ENCODE measurements at places on chromosomes 7 and 10. TPM values are rescaled to one million over a fixed set of nuclear protein-coding genes. Genes with fewer than 3 reads are reported as not detected.
A peak's percentile ranks its signal among the peaks of the same experiment; 100 is the strongest.

VWA2 gene
- 2.3 TPM for polyA plus RNA-seq

GRCh38 chr10:6567203-6567703, 12.8 kb downstream of the PRKCQ start:
- no peak for DNase-seq

DNA sequence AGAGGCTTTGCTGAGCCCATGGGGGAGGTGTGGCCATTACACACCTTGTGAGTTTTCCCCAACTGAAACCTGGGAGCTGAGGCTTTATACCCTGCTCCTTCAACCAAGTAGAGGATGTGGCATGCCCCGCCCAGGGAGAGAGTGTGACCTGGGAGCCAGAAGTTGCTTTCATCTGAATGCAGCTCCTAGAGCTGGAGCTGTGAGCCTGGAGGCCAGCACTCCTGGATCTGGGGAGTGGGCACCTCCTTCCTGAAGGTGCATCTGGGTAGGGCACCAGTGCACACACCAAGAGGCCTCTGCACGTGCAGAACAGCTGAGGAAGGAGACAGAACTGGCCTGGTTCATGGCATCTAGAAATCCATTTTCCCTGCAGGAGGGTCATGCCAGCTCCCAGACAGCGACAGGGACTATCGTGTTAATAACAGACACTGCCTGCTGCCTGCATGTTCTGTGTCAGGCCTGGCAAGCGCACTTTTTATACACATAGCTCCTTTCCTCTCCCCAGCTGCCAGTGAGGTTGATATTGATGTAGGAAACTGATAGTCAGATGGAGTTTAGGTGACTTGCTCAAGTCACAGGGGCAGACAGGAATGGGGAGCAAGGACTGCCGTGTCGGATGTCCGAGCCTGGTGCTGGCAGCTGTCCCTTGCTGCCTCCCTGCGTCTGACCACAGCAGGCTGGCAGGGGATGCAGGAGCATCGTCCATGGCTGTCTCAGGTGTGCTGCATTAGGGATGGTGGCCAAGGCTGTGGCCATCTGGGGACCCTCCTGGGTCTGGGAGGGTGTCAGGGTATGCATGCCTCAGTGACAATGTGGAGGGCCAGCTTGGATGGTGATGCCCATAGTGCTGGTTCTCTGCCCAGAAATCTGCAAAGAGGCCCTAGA, 189.9 kb upstream of the CXCL12 start:
- DNase-seq, result no peak

SLC13A1 gene
- 29.2 TPM for polyA plus RNA-seq

- DNase-seq, result no peak
Observed at GRCh38 chr7:27102581-27103442, at the start of gene HOXA2. Gene HOXA2, minus strand, starts transcription at chr7:27102683. Its CDS starts 183 bp downstream, at chr7:27102500.

DNA sequence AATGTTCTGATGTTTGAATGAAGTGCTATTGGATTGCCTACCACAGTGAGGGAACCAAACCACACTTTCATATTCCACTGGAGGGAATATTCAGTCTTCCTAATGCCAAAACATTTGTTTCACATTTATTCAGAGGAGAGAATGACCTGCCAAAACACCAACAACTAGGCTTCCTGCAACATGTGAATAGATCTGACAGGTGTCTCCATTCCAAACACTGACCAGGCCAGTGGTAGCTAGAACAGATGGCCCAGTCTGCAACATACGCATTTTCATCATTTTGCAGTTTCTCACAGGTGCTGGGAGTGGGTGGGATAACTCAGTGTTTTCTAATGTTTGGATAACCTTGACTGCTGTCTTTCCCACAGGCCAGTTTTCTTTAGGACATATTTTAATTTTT, 110.0 kb downstream of the RELN start:
- no peak for DNase-seq

GRCh38 chr7:107694386-107694785, 33.8 kb downstream of the SLC26A4 start:
- DNase-seq, result no peak

DNA sequence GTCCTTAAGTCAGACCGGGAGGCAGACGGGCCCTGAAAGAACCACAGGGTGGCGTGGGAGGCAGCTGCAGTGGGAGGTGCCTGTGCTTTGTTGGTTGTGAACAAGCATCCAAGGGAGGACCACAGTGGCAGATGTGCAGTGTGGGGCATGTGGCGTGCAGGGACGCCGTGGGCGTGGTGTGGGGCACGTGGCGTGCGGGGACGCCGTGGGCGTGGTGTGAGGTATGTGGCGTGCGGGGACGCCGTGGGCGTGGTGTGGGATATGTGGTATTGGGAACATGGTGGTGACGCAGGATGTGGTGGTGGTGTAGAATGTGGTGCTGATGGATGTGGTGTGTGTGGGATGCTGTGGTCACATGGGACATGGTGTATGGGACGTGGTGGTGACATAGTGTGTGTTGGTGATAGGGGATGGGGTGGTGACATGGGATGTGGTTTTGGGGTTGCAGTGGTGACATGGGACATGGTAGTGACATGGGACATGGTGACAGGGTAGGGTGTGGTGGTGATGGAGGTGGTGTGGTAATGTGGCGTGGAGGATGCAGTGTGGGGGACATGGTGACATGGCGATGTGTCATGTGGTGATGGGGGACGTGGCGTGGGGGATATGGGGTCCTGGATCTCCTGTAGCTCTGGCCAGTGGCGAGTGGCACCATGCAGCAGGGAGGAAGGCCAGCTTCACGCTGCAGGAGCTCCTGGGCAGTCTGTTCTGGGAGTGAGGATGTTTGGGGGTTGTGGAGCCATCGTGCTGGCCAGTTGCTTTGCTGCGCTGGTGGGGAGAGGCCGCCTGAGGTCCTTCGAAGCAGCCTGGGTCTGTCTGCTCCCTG, 78.8 kb downstream of the INPP5A start:
- no peak for DNase-seq

DNA sequence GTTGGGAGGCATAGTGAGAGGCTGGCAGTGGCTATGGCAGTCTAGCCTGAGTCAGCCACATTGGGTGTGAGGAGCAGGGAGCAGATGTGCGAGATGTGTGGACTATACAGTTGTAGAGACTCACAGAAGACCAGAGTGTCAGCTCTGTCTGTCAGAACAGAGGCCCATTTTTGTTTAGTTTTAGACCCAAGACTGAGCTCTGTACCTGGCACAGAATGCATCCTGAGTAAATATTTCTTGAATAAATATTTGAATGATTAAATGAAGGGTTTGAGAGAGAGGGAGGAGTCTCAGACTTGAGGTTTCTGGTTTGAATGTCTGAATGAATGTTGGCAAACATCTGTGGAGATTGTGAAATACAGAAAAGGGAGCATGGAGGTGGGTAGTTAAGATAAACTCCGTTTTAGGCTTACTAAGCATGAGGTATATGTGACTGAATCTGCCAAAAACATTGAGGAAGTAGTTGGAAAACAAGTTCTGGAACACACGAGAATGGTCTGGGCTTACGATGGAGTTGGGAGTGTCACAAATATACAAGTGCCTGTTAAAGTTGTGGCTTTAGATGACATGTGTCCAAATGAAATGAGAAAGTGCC, 3.6 kb downstream of the SEC23IP start:
- DNase-seq, result no peak

RBAK gene
- 21.4 TPM for polyA plus RNA-seq

DNA sequence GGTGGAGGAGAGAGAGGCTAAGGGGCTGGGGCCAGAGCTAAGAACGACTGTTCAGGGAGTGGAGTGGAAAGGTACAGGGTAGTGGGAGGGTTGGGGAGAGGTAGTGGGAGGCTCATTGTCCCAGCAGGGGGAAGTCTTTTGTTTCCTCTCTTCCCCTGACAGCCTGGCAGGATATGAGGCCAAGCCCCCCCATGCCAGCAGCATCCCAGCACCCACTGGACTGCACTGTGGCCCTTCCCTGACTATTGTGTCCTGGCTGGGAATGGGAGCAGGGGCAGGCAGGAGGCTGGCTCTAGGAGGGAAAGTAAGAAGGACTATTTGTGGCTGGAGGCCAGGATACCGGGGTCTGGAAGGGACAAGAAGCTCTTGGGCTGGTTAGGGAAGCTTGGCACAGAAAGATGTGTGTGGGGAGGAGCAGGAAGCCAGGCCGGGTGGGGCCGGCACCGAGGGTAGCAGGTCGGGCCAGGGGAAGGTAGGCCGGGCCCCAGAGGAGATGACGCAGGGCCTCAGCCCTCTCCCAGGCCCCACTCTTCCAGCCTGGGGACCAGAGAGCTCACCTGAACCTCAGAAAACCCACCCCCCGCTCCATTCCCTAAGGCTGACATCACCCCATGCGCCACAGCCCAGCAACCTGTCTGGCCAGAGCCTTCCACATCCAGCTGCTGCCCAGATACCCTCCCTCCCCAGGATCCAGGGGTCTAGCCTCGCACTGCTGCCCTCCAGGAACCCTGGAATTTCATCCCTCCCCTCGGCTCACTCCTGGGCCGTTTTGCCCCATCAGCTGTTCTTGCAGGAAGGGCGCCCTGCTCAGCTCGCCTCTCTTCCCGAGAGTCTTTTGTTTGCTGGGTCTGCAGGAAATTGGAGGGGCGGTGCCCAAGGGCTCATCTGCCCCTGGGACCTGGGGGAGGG, 8.8 kb upstream of the EPHB4 start:
- DNase-seq, result no peak

GPR26 gene
- not detected for polyA plus RNA-seq

DNA sequence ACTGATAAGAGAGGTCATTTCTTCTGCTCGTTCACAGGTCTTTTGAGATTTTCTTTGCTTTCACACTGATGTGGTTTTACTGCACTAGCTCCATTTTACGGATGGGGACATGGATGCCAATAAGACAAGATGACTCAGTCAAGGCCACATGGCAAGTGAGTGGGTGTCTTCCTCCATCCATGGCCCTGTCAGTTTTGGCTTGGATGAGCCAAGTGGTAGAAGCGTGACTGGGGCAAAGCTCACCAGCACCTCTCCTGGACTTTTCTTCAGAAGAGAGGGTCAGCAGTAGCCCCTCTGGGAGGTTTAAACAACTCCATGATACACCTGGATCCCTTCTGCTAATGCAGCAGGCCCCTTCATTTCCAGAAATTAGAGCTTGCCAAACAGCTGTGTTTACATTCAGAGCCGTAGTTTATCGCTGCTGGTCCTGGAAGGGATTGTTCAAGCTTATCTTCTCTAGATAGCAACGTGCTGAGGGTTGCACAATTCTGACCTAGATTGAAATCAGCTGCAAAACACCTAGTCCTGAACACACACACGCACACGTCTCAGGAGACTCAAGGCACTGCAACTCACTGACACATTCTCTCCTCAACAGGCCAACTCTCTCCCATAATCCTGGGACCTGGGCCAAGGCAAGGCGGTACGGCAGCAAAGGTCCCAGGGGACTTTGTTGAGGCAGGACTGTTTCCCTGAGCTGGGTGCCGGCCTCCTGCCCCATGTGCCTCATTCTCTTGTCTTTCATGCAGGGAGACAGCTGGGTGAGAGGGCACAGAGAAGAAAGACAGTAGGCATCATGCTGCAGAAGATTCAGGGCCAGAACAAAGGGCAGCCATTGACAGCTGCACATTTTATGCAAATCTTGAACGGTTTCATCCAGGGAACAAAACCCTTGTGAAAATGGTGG, 14.2 kb upstream of the PDCD4 start:
- no peak for DNase-seq

DNA sequence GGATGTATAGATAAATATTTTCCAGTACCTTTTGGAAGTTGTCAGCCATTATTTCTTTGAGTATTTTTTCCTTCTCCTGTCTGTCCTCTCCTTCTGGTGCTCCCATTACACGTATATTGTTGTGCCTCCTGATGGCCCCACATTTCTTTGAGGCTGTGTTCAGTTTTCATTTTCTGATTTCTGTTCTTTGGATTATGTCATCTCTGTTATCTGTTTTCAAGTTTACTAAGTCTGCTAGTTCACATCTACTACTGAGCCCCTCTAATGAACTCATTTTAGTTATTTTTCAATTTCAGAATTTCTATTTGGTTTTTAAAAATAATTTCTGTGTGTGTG, 16.3 kb downstream of the RBM33 start:
- DNase-seq, result no peak

OIT3 gene
- 4.4 TPM for polyA plus RNA-seq

- DNase-seq, result no peak
Observed at GRCh38 chr7:27196287-27196767, 3.6 kb downstream of the HOXA13 start.

DNA sequence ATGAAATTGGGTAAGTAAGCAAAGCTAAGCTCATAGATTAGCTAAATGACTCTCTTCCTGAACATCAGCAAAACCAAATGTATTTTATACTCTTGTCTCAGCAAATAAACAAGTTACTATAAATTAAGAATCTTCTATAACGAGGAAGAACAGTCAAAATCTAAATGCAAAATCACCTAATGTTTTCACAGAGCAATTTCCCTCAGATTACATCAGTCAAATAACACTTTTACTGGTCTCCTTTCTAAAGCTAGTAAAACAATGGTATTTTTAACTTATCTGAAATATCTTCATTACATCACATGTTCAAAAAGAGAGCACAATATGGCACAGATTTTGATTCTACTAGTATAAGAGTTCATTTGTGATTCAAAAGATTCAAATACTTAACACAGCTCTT, 16.5 kb upstream of the GPR22 start:
- DNase-seq, result no peak

- peak; percentile 19 for DNase-seq
Observed at GRCh38 chr10:91389636-91390512, 20.3 kb upstream of the HECTD2 start.

MYOZ1 gene
- 5.4 TPM for polyA plus RNA-seq

TAS2R3 gene
- polyA plus RNA-seq, result 0.82 TPM

- DNase-seq, result no peak
Observed at GRCh38 chr7:149147752-149148653, 750 bp downstream of the ZNF398 start.

GRCh38 chr10:34169131-34169530, 646.0 kb downstream of the PARD3 start:
- no peak for DNase-seq

GRCh38 chr10:44439239-44439957, 54.5 kb upstream of the CXCL12 start:
- DNase-seq, result no peak

DNA sequence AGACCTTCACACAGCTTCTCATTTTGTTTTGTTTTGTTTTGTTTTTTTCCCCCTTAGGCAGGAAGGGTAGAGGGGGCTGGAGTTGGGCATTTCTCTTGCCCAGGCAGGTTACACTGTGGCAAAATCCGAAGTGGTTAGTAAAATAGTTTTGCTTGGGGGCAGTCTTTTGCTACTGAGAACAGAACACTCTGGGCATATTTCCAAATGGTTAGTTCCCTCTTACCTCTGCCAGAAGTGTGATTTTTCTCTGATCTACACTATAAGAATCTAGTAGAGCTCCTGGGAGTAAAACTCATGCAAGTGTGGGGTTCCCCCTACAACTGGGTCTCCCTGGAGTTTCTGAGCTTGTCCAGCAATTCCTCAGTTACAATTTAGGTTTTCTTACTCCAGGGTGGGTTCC, 61.7 kb downstream of the NPS start:
- no peak for DNase-seq
